Stimulated activated CD8-positive, alpha-beta memory T cell treated with anti-CD3 and anti-CD28 coated beads, Interleukin-15, amount 100 ng/mL, for 48 hours (primary cell): ENCODE measurements at places on chromosomes 6 and 20.

- no peak for DNase-seq
Observed at GRCh38 chr6:156313037-156313436, 464.1 kb upstream of the ARID1B start.

DNA sequence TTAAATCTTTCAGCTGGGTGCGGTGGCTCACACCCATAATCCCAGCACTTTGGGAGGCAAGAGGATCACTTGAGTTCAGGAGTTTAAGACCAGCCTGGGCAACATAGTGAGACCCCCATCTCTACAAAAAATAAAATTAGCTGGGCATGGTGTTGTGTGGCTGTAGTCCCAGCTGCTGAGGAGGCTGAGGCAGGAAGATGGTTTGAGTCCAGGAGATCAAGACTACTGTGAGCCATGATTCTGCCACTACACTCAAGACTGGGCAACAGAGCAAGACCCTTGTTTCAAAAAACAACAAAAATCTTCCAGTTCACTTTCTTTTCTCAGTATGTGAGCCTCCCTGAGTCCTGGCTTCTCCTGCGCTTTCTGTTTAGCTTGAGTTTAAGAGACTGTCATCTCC lies 7.9 kb downstream of the SDHAF4 start:
- DNase-seq: no peak

DNA sequence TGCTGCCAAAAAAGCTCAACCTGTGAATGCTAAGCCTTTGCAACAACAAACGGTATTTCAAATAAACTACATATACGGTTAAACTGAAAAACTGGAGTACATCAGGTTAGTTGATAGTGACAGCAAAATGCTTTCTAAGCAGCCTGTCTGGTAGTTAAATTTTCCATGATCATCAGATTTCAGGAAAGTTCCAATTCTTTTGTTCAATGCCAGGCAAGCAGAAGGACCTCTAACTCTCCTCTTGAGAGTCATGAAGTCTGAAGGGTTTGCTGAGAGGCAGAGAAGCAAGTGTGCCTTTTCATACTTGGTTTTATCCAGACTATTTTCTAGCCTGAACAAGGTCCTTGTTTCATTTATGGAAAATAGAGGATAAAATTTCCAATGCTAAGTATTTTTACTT lies 4.5 kb downstream of the FLRT3 start:
- DNase-seq: no peak

- no peak for DNase-seq
Observed at GRCh38 chr6:56043076-56043475, 167.7 kb upstream of the BMP5 start.

GRCh38 chr6:167452338-167453081 lies 127.6 kb downstream of the TTLL2 start:
- no peak for DNase-seq

- peak; percentile 61 for DNase-seq
Observed at GRCh38 chr6:12012558-12013306, 620 bp downstream of the HIVEP1 start.

DNA sequence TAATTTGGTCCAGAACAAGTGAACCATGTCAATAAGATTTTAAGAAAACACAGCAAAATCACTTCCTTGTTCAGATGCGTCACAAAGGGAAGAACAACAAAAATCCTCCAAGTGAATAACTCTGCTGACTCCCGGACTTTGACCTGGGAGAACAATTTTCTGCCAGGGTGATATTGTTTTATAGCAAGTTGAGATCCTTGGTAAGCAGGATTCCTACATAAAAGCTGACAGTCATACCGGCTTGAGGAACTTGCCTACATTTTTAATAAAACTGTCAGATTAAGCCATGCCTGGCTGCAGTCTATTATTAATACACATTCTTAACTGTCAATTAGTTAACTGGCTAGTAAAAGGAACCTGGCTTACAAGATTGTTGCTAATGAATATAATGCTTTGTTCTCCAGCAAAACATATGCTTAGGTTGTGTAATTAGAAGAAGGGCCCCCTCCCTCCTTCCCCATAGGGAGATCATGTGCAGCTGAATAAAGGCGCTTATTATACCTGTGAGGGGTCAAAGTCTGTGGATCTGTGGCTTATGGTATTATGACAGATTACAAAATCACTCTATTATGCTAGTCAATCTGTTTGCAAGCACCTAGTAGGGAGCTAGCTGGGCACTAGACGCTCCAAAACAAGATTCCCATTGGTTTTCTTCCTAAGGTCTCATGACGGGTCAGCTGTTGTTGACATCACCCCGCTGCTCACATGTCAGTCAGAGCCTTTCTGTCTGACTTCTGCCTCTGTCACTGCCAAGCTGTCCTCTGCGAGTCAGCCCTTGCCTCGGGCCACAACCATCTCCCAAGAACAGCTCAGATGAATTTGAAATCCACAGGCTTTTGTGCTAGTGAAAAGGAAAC lies 44.6 kb upstream of the SEC63 start:
- DNase-seq: no peak

DNA sequence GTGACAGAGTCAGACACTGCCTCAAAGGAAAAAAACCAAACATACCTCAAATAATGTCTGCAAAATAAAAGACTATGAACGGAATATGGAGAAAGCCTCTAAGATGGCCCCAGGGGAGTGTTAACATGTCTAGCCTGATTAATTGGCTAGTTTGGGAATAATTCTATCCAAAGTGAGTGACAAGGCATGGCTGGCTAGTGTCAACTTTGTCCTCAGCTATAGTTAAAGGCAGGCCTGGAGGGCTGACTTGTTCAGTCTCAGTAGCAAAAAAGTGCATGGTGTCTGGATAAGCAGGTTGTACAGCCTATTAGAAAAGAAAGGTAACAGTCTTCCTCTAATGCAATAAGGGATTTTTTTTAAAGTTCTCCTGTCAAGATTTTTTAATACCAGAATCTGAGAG lies 32.7 kb downstream of the GCNT2 start:
- no peak for DNase-seq

GRCh38 chr6:64175296-64175695 lies 539.7 kb downstream of the PHF3 start:
- no peak for DNase-seq

- DNase-seq: no peak
Observed at GRCh38 chr6:46586906-46587305, 65.7 kb downstream of the CYP39A1 start.

DNA sequence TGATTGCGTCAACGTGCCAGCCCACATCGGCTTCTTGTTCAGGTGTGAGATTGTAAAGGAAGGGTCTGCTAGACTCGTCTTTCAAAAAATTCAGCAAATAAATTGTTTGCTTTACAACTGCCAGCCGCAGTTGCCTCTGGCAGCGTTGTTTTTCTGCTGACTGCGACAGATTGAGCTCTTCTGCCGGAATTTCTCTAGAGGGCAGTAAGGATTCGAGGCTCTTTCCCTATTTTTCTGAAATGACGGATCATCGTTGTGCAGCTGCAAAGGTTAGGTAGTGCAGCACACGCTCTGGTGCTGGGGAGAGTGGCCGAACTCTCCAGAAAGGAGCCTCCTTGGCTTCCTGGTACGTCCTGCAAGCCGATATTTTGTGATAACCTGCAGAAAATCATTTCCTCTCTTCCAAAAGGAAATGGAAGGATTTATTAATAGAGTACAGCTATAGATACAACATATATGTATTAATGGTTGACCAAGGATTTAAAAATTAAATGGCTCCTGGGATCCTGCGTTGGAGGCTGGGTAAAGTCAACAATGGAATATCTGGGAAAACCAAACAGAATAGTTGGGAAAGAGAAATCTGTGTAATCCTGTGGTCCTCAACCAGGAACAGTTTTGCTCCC lies 121.9 kb upstream of the ZFP64 start:
- no peak for DNase-seq

DNA sequence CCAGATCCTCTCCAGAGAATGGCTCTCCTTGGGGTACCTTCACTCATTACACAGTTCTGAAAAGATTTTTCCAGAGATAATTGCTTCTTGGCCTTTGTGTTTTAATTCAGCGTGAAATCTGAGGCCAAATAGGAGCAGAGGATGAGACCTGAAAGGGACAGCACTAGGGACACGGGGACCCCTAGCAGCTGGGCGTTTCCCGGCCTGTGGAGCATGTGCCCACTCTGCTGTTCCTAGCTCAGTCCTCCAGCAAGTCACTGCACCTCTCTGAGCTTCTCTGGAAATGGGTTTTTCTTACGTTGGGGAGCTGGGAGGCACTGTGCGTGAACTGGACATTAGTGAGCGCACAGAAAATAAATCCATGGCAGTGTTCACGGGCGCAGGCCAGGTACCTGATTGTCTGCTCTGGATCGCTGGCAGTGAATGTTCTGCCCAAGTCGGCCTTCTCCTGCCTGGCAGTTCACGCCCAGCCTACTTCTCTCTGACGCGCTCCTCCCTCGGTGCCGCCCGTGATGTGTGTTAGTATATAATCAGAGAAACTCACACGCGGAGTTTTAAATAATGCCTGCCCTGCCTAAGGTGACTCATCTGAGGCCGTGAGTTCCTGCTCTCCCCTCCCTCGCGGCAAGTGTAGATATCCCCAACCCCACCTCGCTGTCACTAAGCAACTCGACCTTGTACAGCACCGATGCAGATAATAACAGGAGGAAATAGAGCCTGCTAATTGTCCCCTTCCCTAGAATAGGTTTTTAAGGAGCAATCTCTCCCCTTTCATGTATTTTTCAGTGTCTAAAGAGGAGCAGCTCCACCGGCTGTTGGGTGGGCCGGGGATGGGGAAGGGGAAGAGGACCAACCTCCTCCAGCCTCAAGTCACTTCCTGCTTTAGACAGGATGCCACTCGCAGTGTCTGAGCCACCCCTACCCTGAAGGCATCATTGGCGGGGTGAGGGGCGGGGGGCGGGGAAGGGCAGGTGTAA lies 2.7 kb upstream of the TUBB2A start:
- DNase-seq: no peak

GRCh38 chr20:37502654-37503053 lies 18.4 kb upstream of the NNAT start:
- DNase-seq: no peak

DNA sequence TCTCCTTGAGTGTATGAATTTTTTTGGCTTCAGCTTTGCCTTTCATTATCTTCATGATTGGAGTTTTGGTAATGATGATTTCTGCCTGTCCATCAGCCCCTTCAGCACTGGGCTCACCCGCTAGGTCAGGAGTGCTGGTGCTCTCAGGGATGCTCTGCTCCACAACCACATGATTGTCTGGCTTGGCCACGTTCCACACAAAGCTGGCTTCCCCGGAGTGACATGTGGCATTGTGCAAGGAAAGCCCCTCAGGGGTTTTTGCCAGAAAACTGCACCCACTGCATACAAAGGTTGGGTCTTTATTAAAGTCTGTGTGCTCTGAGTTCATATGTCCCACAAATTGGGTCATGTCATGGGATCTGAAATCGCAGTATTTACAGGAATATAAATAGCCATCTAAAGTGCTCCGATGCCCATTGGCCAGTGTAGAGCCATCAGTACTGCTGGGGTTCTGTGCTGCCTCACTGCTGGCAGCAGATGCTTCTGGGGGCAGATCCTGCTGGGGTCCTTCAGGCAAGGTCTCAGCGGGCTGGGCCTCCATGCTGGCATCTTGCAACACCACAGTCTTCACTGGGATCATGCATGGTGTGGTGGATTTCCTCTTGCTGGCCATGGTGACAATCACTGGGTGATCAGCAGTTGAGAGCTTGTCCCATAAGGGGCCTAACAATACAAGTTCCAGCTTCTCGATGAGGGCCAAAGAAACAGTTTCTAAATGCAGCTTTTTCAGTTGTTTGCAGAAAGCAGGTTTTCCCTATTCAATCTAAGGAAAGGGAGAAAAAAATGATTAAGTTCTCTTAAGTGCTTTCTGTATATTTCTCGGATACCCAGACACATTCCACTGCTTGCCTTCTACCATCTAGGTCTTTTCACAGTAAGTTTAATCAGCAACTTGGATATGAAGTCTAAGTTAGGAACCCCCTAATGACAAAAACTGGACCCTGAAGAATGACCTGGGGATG lies 67.2 kb downstream of the PLCG1 start:
- DNase-seq: no peak

DNA sequence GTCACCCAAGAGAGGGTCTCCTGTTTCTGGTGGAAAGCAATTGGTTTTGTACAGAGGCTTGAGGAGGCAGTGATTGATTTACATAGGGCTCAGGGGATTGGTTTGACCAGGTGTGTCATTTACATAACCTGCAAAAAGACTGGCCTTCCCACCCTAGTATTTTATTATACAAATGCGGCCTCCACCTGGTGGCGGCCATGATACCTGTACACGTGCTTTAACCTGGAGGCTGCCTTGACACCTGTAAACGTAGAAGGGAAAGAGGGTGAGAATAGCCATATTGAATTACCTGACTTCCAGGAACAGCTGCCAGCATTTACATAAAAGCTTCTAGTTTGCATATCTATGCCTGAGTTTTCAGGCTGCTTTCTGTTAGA lies 48.7 kb downstream of the HLA-DPB1 start:
- no peak for DNase-seq

- DNase-seq: no peak
Observed at GRCh38 chr6:85364344-85364743, 85.5 kb upstream of the NT5E start.

- DNase-seq: no peak
Observed at GRCh38 chr6:143689852-143690251, 12.1 kb downstream of the PHACTR2 start.

DNA sequence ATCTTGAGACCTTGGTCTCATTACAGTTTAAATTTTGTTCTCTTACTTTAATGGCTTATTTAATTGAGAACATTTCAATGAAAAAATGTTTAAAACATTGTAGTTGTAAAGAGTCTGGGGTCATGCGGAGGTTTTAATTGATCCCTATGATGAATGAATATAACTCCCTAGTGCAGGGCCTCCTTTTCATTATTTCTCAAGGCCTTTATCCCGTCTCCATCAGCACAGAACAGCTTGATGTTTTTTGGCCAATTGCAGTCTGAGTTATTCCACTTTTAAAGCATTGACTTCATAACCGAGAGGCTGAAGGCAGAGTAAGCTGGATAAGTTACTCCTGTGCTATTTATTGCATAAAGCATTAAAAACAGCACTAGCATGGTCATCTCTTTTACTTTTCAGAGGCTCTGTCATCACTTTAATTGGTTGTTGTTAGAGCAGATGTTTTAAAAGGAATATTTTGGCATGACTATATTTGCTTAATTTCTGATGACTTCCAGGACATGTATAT lies 83.4 kb downstream of the DTD1 start:
- DNase-seq: no peak

DNA sequence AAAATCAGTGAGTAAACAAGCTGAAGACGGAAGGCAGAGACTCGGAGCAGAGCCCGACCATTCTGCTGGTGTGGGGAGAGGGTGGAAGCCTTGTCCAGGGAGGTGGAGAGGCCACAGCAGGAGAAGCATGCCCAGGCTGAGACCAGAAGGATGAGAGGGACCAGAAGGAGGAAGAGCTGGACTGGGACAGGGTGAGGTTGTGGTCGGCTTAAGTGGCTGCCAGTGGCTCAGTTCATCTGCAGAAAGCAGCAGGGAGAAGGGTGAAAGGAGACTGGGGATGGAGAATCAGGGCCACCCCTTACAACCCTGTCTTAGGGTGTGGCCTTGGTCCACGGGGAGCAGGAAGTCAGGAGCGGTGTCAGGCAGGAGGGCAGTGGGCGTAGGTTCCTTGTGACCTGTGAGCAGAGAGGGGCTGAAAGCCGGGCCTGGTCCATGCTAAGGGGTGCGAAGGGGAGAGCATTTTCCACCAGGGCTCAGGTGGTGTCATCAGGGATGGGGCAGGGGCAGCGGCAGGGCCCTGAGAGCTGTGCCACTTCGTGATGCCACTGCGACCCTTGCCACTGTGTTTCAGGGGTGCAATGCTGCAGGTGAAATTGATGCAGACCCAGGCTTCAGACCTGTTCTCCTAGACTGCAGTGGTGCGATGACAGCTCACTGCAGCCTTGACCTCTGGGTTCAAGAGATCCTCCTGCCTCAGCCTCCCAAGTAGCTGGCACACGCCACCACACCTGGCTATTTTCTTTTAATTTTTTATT lies 81.1 kb downstream of the TTLL2 start:
- DNase-seq: no peak

GRCh38 chr6:96724641-96725040 lies 112.6 kb downstream of the GPR63 start:
- no peak for DNase-seq

GRCh38 chr20:46089167-46089416 lies 670 bp downstream of the NCOA5 start:
- DNase-seq: no peak
